ENCODE measurements at places on chromosomes 12 and 14. TPM values are rescaled to one million over a fixed set of nuclear protein-coding genes. Genes with fewer than 3 reads are reported as not detected.

The TMEM179 gene
- not detected for total RNA-seq

The TAS2R10 gene
- not detected for total RNA-seq

GRCh38 chr14:93150227-93151208 lies 34.2 kb downstream of the MOAP1 start:
- DNase-seq, result no peak
- H3K4me3 ChIP-seq, result no peak overlapping the region
- no peaks in the 10 kb centered on the region for H3K4me1 ChIP-seq
- no peaks in the 10 kb centered on the region for H3K36me3 ChIP-seq
- no peak overlapping the region for H3K27ac ChIP-seq

- H3K4me1 ChIP-seq, result no peaks in the 10 kb centered on the region
- no peaks in the 10 kb centered on the region for H3K36me3 ChIP-seq
- H3K27me3 ChIP-seq, result no peaks in the 10 kb centered on the region
- no peak for DNase-seq
- no peak overlapping the region for H3K4me3 ChIP-seq
- H3K27ac ChIP-seq, result no peak overlapping the region
Measured at GRCh38 chr12:62653740-62654139, 187.1 kb downstream of the MON2 start.

The SPX gene
- 0.76 TPM for total RNA-seq

DNA sequence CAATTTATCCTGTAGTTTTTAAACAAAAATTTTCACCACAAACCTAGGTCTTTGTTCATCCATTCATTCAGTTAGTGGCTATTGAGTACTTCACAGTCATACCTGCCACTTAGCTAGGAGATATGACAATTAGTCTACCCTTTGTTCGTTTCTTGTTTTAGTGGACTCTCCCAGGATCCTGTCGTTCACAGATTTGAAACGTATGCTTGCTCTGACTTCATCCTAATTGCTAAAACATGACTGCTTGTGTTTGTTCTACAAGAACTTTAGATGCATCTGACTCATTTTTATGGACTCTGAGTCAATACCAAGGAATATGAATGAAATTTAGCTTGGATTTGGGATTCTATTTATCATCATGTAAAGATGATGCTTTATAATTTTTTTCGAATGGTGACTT lies 69.5 kb downstream of the TBC1D30 start:
- H3K4me3 ChIP-seq, result no peak overlapping the region
- no peak for DNase-seq
- H3K27ac ChIP-seq, result no peak overlapping the region
- no peaks in the 10 kb centered on the region for H3K36me3 ChIP-seq

The CLEC12A gene
- total RNA-seq, result not detected

GRCh38 chr12:58177366-58177765 lies 236.0 kb downstream of the ATP23 start:
- H3K27ac ChIP-seq, result no peak overlapping the region
- no peaks in the 10 kb centered on the region for H3K4me1 ChIP-seq
- no peak overlapping the region for H3K4me3 ChIP-seq
- no peaks in the 10 kb centered on the region for H3K27me3 ChIP-seq
- no peak for DNase-seq
- H3K36me3 ChIP-seq, result no peaks in the 10 kb centered on the region

The CCDC85C gene
- 6.3 TPM for total RNA-seq

The IRAK3 gene
- 3.6 TPM for total RNA-seq

DNA sequence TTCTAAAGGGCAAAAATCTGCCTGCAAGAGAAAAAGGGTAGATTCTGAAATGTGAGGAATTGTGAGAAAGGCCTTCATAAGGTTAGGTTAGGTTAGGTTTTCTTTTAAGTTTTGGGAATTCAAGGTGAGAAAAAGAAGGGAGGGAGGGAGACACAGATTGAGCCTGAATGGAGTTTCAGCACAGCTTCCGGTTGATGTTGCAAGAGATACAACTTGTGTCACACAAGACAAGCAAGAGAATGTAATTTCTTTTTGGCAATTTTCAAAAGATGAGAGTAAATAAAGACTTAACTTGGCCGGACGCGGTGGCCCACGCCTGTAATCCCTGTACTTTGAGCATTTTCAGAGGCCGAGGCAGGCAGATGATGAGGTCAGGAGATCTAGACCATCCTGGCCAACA lies 63.8 kb downstream of the CPSF2 start:
- no peak overlapping the region for H3K27ac ChIP-seq
- DNase-seq, result no peak
- no peaks in the 10 kb centered on the region for H3K4me1 ChIP-seq
- H3K4me3 ChIP-seq, result no peak overlapping the region
- no peaks in the 10 kb centered on the region for H3K27me3 ChIP-seq

The A2ML1 gene
- total RNA-seq, result not detected

GRCh38 chr12:52474212-52474611 lies 607 bp upstream of the KRT6C start:
- H3K4me3 ChIP-seq, result no peak overlapping the region
- no peak overlapping the region for H3K27ac ChIP-seq
- no peaks in the 10 kb centered on the region for H3K36me3 ChIP-seq
- H3K27me3 ChIP-seq, result no peaks in the 10 kb centered on the region
- DNase-seq, result no peak

DNA sequence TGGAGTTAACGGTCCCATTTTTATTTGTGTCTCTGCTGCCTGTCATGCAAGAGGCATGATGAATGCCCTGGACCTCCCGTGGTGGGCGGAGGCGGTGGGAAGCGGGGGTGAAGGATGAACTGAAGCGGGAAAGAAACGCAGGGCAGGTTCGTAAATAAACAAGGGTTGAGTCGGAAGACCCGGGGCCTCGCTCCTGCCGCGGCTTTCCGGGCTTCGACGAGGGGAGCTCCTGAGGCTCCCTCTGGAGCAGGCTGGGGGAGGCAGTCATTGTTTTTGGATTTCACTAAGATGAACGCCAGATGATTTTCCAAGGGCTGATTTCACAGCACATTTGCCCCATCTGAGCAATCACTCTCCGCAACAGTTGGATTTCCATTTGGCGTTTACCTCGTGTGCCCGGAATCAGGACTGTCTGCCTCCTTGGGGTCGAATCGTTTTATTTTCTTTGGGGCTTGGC lies 130.2 kb downstream of the SLC38A6 start:
- H3K4me3 ChIP-seq, result no peak overlapping the region
- no peaks in the 10 kb centered on the region for H3K4me1 ChIP-seq
- no peak overlapping the region for H3K27ac ChIP-seq
- no peaks in the 10 kb centered on the region for H3K36me3 ChIP-seq

DNA sequence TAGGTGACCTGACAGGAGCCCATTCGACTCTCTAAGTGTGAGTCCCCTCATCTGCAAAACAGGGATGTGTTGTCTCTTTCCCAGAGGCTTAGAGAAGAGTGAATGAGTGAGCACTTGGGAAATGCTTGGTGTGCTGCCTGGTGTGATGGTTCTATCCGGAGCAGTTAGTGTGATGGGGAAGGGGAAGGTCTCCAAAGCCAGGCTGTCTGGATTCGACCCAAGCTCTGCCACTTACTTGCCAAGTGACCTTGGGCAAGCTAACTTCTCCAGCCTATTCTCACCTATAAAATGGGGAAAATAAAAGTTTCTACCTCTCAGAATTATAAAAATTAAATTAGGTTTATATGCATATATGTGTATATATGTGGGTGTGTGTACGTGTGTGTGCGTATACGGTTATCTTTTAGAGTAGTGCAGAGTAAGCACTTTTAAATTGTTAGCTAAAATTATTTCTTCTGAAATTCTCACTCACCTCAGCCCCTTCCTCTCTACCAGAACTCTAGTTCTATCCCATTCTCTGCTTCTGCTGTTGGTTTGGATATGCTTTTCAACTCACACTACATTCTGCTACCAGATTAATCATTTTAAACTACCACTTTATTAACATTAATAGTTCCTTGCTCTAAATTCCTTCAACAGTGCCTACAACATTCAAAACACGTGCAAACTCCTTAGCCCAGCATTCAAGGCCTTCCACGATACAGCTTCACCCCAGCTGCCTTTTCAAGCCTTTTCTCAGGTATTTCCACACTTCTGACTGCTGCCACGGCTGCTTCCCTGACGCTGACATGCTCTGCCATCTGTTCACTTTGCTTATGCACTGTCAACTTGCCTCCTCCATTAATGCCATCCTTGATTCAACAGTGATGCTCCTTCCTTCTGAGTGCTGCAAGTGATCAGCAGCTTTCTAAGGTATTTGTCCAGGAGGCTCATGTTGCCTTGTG lies 55.3 kb downstream of the DICER1 start:
- H3K27me3 ChIP-seq, result no peaks in the 10 kb centered on the region
- DNase-seq, result no peak
- peaks cover 67% of the 10 kb centered on the region for H3K36me3 ChIP-seq
- H3K4me3 ChIP-seq, result no peak overlapping the region

DNA sequence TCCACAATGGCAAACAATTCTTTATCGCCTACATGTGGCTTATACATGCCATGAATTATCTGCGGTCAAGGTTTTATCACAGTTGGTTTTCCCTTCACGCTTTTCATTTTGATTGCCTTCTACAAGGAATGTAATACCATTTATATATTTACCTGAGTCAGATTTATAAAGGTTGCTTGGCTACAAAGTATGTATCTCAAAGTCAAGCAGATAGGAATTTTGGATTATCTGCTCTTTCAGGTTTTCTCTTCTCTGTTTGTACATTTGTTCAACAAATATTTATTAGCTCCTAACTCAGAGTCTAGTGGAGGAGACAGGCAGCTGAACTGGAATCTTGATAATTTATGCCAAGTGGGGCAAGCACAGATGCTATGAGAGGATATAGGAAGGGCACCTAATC lies 28.5 kb upstream of the CISTR start:
- H3K4me3 ChIP-seq, result no peak overlapping the region
- no peak overlapping the region for H3K27ac ChIP-seq
- DNase-seq, result no peak
- H3K36me3 ChIP-seq, result no peaks in the 10 kb centered on the region

The TSPAN9 gene
- total RNA-seq, result 1.2 TPM

The GABARAPL1 gene
- 170 TPM for total RNA-seq

GRCh38 chr12:4147031-4147481 lies 126.5 kb upstream of the CCND2 start:
- no peaks in the 10 kb centered on the region for H3K27me3 ChIP-seq
- peaks cover 71% of the 10 kb centered on the region for H3K4me1 ChIP-seq
- H3K27ac ChIP-seq, result peak overlapping the region; percentile 63

DNA sequence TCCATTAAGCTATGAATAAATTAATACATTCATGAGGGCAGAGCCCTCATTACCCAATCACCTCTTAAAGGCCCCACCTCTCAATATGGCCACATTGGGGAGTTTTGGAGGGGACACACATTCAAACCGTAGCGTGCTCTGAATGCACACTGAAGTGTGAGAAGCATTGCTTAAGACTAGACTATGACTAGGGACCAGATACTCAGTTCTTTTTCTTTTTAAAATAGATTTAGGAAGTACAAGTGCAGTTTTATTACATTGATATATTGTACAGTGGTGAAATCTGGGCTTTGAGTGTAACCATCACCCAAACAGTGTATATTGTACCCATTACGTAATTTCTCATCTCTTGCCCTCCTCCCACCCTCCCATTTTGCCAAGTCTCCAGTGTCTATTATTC lies 21.0 kb upstream of the JDP2 start:
- H3K36me3 ChIP-seq, result no peaks in the 10 kb centered on the region
- no peaks in the 10 kb centered on the region for H3K4me1 ChIP-seq
- no peak overlapping the region for H3K4me3 ChIP-seq
- no peak overlapping the region for H3K27ac ChIP-seq
- no peaks in the 10 kb centered on the region for H3K27me3 ChIP-seq

DNA sequence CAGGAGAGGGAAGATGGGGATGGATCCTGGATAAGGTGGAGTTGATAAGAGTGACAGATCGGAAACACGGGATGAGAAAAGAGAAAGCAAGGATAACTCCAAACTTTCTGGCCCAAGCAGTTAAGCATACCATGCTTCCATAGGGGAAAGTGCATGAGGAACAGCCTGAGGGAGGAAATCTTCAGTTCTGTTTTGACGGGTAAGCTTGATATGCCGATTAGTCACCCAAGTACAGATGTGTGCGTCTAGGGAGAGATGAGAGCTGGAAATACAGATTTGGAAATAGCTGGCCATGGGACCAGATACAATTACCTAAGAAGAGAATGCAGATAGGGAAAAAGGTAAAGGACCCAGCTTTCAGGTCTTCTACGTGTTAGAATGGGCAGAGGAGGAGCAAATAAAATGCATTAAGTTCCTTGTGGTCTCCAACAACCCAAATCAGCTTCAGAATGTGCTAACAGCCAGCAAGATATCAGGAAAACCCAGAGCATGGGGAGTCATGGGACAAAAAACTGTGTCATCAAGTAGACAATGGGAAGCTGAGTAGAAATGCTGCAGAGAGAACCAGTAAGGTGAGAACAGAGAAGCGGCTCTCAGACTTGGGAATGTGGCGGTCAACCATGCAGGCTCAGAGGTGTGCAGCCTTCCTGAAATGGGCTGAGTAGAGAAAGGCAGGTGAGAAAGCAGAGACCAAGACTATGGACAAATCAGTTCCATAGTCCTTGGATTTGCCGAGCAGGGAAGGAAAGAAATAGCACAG lies 56.3 kb downstream of the PPP1R36 start:
- no peak for DNase-seq
- H3K4me1 ChIP-seq, result no peaks in the 10 kb centered on the region
- no peak overlapping the region for H3K27ac ChIP-seq
- peaks cover 5% of the 10 kb centered on the region for H3K27me3 ChIP-seq

- no peak overlapping the region for H3K4me3 ChIP-seq
- H3K4me1 ChIP-seq, result no peaks in the 10 kb centered on the region
- H3K27me3 ChIP-seq, result no peaks in the 10 kb centered on the region
- no peak for DNase-seq
- H3K36me3 ChIP-seq, result no peaks in the 10 kb centered on the region
- H3K27ac ChIP-seq, result no peak overlapping the region
Measured at GRCh38 chr12:65656891-65657351, 167.4 kb upstream of the HMGA2 start.

GRCh38 chr12:94954029-94954685 lies 49.3 kb downstream of the NDUFA12 start:
- no peak for DNase-seq
- H3K4me3 ChIP-seq, result no peak overlapping the region
- H3K27me3 ChIP-seq, result peaks cover 9% of the 10 kb centered on the region

GRCh38 chr12:3520168-3520567 lies 29.2 kb downstream of the PRMT8 start:
- no peak overlapping the region for H3K4me3 ChIP-seq
- H3K4me1 ChIP-seq, result no peaks in the 10 kb centered on the region

Measured in CD4-positive, CD25-positive, alpha-beta regulatory T cell (primary cell).